ENCODE measurements at places on chromosomes 12 and 14.
A peak's percentile ranks its signal among the peaks of the same experiment; 100 is the strongest.

DNA sequence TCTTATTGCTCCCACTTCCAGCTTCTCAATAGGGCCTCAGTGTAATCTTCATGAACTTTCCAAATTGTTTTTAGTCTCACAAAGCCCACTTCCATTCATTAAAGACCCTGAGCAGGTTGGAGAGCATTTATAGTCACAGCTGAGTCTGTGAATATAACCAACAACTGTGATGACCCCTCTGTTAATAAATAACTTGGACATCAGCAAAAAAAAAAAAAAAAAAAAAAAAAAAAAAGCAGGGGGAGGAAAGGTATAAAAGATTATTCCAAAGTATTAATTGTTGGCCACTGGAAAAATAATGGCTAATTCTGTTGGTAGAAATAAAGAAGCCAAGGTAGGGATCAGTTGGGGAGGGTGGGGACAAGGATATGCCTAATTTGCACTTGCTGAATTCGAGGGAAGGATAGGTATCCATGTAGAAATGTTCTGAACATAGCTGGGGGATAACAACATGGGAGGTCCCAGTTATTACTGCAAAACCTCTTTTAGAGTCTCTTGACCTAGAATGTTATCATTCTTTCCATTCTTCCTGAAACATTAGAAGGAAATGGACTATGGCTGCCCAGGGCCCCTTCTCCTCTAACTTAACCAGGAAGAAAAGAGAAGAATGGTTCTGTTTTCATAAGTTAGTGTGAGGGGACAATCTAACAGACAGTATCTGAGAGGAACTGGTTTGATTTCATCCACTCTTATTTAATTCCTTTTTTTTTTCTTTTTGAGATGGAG is 56.5 kb downstream of the SAMD4A start:
- DNase-seq = no peak

- no peak for DNase-seq
These were observed 409.2 kb downstream of the DIO2 start for GRCh38 chr14:79802093-79802492.

GRCh38 chr12:54657105-54657607 is 9.0 kb upstream of the DCD start:
- DNase-seq = no peak

GRCh38 chr12:26077915-26078702 is 46.7 kb downstream of the BHLHE41 start:
- no peak for DNase-seq

DNA sequence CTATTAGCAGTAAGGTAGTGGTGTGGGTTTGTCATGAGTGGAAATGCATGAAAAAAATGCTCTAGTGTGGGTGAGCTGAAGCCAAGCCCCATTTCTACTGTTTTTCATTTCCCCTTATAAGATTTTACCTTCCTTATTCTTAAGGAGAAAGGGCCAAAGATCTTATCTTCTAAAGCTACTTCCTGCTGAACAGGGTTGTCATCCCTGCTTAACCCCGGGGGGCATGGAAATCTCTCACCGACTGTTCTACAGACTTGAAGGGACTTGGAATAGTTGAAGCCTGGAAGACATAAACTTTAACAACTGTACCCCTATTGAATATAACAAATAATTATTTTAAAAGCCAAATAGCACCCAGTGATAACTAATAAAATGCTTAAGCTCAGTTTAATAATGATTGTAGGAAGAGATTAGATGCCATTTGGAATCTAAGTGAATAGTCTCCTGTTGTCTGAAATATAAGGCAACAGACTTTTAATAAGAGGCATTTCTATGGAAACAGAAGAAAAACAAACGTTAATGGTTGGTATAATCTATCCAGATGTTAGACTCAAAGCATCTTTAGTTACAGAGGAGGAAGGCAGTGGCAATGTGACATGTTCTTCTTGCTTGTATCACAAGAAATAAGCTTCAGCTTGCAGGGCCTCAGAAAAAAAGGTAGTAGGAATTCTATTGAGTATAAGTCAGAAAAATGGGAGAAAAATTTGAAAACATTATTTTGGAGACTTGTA is 1.8 kb upstream of the GMFB start:
- no peak for DNase-seq

GRCh38 chr14:70666361-70666686 is 24.6 kb downstream of the TTC9 start:
- DNase-seq = no peak

DNA sequence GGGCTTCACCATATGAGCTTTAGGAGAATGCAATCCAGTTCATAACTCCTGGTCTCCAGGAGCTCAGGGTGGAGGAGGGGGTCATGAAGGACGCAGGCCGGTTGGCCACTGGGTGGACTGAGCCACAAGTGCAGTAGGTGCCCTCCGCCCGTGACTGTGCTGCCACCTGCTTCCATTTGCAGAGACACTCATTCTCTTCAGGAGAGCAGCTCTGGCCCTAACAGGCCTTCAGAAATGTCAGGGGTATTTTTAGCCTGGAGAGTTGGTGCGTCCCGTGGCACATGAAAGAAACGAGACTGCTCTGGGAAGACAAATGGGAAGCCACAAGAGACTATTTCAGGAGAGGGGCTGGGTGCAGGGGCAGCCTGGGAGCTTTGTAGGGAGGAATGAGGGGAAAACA is 74.6 kb upstream of the MYL2 start:
- DNase-seq = no peak

- DNase-seq = peak; percentile 50
These were observed 660 bp upstream of the HCFC2 start for GRCh38 chr12:104063712-104064030.

GRCh38 chr14:46279776-46280175 is 371.8 kb downstream of the RPL10L start:
- DNase-seq = no peak

- no peak for DNase-seq
These were observed 28.6 kb downstream of the USP44 start for GRCh38 chr12:95522692-95523091.

- no peak for DNase-seq
These were observed 50.8 kb downstream of the CATSPERB start for GRCh38 chr14:91681118-91681517.

DNA sequence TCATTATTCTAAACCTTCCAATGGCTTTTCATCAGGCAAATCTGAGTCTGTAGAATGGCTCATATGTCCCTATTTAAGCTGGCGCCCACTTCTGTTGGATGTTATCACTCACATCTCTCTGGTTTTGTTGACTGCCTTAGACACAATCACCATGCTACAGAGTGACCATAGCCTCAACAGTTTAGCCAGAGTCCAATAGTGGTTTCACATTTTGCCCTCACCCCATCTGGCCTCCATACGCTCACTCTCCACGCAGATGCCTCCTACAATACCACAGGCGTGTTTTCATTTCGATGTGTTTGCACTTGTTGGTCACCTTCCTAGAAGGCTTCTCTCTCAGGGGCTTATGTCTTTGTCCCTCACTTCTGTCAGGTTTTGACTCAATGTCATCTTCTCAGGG is 3.4 kb downstream of the KLRB1 start:
- no peak for DNase-seq

GRCh38 chr12:50505675-50506530 is 1.1 kb downstream of the DIP2B start:
- no peak for DNase-seq

DNA sequence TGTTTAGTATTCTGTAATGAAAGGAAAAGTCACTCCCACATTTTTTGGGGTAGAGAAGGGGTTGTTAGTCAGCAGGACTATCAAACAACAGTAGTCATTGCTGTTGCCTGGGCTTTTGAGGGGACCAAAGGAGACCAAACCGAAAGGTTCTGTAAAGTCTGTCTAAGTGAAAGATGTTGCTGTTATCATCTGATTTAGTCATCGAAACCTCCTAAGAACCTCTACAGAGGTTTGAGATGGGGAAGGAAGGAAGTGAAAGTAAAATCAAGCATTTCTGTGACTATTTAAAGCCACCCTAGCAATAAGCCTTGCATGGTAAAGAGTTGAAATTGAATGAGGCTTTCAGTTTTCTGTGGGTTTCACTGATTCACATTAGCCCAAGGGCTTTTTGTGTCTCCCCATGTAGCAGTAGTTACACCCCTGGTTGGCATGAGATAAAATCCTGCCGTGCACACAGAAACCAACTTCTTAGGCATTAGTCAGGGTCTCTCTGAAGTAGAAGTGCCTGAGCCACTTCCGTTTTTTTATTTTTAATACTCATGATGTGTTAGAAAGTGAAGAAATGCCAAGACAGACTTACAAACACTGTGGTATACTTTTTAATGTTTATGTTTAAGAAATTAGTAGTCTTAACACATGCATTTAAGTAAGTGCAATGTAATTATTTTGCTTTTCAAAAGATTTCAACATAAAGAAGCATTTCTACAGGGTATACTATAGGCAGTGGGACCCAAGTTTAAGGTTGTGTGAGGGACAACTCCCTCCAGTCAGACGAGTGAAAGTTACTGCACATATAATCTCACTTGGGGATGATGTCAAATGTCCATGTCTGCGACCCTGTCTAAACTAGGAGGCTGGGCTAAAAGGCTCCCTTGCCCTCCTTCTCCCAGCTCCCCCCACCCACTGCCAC is 50.4 kb downstream of the DYRK2 start:
- no peak for DNase-seq

- DNase-seq = no peak
These were observed 49.8 kb downstream of the TRPV4 start for GRCh38 chr12:109783135-109783964.

DNA sequence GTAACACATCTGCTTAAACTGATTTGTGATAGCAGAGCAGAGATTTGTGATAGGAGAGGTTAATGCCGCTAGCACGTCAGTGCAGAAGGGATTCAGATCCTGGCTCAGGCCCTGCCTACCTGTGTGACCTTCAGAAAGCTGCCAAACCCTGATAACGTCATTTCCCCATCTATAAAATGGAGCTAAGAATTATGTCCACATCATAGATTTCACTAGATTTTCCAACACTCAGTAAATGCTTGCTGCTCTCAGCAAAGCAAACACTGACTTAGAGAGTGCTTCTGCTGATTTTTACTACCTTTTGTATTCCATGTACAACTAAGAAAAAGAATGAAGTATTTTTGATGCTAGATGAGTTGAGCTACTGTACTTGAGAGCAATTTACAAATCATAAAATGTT is 261.4 kb downstream of the ITPR2 start:
- DNase-seq = no peak

DNA sequence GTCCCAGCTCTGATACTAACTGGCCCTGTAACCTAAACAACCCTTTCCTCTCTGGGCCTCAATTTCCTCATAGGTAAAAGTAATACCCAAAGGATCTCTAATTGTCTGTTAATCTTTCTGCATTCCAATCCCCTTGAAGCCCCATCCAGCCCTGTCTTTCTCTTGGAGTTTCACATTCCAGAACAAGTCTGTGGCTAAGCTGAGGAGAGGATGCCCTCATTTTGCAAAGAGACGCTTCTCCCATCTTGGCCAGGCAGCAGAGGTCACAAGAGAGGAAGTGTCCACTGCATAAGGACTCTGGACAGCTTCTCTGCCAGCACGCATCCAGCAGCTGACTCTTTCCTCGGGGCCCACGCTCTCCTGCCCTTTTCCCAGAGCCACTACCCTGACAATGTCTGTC is 263.4 kb upstream of the FKBP4 start:
- no peak for DNase-seq

DNA sequence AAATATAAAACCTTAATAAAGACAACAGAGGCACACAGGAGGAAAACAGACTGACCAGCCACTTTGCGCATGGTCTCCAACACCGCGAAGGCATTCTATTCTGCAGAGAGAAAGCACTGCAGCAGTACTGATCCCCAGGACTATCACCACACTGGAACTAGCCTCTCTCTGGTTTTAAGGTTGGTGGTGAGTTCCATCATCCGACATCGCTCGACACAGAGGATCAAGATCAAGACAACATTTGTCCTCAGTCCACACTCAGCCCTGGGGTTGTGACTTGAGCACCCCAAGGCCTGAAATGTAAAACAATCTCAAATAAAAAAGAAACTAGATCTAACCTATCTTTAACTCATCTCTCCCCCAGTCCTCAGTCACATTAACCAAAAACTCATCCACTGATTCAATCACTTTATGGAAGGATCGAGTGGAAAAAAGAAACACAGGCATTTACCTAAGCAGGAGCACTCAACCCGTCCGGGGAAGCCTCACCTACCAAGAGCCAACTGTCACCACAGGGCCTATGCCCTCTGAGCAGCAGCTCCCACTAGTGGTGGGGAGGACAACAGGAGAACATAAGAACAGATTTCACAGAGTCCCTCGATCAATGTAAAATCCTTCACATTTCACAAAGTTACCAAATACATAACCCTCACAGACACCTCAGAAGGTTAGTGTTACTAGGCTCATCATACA is 17.7 kb downstream of the STXBP6 start:
- no peak for DNase-seq

GRCh38 chr14:88228522-88229236 is 94.4 kb downstream of the KCNK10 start:
- DNase-seq = no peak
